Foreskin keratinocyte (primary cell): ENCODE measurements at places on chromosomes 7 and 10. TPM values are rescaled to one million over a fixed set of nuclear protein-coding genes. Genes with fewer than 3 reads are reported as not detected.

Gene KCNMA1
- 4.3 TPM in 2 replicates for polyA plus RNA-seq

Gene GIMAP5
- not detected in 2 replicates for polyA plus RNA-seq

GRCh38 chr10:92876509-92877036 lies 28.3 kb downstream of the EXOC6 start:
- no peak for DNase-seq

GRCh38 chr7:138006106-138006505 lies 4.2 kb upstream of the CREB3L2 start:
- no peak for DNase-seq

- DNase-seq, result no peak
These were observed 126.6 kb downstream of the SAMD9 start for GRCh38 chr7:92991190-92991589.

Gene SOSTDC1
- polyA plus RNA-seq, result 0.03 and 0.10 TPM in 2 replicates

DNA sequence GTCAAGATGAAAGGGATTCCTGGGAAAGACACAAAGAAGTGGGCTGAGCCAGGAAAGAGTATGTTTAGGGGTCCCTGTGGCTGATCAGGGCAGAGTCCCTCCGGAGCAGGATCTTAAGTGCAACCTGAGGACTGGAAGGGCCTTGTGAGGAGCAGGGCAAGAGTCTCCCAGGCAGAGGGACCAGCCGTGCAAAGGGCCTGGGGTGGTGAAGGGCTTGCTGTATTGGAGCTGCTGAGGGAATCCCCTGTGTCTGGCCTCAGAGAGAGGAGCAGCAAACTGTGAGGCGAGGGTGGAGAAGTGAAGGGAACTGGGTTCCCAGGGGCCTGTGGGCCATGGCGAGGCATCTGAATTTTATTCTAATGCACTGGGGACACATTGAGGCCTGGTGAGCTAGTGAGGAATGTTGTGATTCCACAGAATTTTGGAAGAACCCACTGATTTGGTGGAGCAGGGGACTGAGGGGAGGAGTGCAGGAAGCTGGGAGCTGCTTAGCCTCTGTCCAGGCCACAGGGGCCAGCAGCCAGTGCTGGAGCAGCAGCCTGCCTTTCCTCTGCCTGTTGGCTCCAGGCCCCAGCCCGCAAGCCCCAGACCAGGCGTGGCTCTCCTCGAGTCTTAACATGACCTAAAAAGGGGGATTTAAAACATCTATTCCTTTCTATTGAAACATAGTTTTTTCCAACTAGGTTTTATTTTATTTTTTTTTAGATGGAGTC lies 138.4 kb upstream of the IGFBP3 start:
- DNase-seq, result no peak

GRCh38 chr7:97734255-97734654 lies 2.4 kb downstream of the TAC1 start:
- no peak for DNase-seq

GRCh38 chr7:104486931-104487330 lies 158.5 kb downstream of the LHFPL3 start:
- no peak for DNase-seq

DNA sequence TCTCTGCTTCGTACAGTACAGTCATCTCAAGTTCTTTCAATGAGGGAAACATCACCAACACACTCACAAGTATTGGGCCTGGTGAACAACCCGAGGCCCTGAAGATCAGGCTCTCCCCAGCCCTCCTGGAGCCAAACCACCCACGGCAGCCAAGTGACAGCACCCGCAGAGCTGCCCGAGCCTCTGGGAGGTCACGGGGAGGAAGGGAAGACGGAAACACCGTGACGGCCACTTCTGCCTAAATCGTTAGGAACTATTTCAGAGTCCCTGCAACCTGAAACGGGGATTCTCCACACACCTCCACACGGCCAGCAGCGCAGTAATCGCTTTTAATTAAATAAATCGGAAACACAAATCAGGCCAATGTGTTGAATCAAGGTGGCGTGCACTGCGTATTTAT lies 222.6 kb downstream of the MAD1L1 start:
- no peak for DNase-seq
